ENCODE measurements at places on chromosomes 2 and 18.

GRCh38 chr2:20050646-20051531 lies 539 bp downstream of the LAPTM4A start:
- DNase-seq = peak; percentile 9

DNA sequence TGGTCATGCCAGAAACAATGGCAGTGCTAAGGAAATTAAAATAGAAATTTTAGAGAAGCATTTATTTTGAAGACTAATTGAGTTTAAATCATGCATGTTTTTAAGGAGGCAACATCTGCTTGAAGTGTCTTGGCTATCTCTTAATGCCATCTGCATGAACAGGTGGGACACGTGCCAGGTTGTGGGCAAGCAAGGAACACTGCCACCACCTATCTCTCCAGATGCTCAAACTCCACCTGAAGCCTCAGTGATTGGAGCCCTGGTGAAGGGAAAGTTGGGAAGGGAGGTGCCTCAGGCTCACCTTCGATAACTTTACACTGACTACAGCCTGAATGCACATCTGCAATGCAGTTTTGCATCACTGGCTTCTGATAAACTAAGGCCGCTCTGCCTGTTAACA lies 91.5 kb downstream of the TPGS2 start:
- no peak for DNase-seq

DNA sequence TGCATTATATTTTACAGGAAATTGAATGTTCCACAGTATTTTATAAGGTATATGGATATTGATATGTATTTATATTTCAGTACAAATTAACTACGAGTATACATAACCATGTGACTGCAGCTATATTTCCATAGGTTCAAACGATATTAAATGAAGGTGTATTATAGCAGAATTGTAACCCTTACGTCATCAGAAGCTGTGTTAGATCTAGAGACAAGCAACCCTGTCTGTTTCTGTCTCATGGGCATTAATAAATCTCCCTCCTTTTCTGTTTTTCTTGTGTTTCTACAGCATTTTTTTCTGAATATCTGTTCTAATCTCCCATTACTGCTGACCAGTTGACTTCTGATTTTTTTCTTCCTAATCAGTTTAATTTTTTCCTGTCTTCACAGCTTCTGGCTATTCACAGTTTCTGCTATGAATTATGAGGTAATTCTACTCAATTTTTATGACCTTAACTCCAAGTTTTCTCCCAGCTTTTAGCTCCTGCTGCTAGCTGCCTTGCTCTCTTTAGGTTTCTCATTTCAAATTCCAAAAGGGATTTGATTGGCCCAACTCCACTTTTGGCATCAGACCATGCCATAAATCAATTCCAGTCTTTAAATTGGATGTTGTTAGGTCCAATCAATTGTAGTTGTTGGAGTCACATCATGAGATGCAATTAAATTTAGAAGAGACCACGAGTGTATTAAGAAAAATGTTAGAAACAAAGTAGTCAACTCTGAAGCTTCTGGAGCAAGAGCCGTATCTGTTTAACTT lies 277.5 kb upstream of the ZSWIM2 start:
- no peak for DNase-seq

GRCh38 chr2:166419616-166419934 lies 43.8 kb upstream of the SCN9A start:
- DNase-seq = no peak

DNA sequence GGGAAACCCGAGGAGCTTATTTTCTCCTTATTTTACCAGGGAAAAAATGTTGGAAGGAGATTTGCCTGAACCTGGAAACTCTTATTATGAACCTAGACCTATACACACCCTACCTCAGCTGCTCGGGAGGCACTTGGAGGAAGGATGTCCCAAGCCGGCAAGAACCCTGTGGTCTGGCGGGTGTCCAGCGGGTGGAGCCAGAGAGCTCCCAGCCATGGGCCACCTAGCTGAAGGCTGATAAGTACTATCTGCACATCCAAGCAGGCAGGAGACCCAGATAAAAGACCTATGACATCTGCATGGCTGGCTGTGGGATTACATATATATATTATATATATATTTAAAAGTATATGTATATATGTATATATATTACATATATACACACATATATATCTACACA lies 1.1 kb upstream of the SLC14A1 start:
- peak; percentile 60 for DNase-seq

DNA sequence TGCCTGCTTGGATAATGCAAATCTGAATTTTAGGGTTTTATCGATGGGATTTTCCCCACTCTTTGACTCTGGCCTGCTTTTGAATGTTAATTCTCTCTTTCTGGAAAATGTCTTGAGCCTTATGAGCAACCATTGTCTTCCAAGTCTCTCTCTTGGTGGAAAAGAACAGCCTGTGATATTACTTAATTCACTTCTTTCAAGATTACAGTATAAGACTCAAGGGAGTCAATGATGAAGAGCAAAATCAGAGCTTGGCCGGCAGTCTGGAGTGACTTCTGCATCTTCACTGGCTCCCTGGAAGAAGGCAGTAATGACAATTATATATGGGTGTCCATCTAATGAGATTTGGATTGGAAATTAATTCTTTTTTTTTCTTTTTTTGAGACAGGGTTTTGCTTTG lies 122.9 kb upstream of the ZEB2 start:
- no peak for DNase-seq

DNA sequence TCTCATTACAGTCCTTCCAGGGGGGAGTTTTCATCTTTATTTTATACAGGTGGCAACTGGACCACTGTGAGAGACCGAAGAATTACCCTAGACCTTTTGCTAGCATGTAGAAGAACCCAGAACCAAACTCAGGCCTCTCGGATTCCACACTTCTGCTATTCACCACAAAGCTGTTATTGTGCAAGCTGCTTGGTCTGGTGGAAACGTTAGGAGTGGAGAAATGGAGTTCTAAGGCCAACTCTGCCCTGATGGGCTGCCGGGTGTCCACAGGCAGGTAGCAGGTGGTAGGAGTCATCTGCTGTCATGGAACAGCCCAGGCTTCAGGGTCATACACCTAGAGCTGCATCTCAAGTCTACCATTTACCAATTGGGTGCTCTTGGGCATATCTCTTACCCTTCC lies 218.8 kb downstream of the BCL11A start:
- DNase-seq = no peak

GRCh38 chr2:230541934-230542380 lies 126.0 kb downstream of the SP100 start:
- no peak for DNase-seq

GRCh38 chr2:88190808-88191721 lies 20.9 kb downstream of the THNSL2 start:
- DNase-seq = no peak

GRCh38 chr2:161207941-161208340 lies 47.7 kb downstream of the TANK start:
- no peak for DNase-seq

- DNase-seq = no peak
These were observed 25.9 kb downstream of the GPR35 start for GRCh38 chr2:240651185-240651584.

DNA sequence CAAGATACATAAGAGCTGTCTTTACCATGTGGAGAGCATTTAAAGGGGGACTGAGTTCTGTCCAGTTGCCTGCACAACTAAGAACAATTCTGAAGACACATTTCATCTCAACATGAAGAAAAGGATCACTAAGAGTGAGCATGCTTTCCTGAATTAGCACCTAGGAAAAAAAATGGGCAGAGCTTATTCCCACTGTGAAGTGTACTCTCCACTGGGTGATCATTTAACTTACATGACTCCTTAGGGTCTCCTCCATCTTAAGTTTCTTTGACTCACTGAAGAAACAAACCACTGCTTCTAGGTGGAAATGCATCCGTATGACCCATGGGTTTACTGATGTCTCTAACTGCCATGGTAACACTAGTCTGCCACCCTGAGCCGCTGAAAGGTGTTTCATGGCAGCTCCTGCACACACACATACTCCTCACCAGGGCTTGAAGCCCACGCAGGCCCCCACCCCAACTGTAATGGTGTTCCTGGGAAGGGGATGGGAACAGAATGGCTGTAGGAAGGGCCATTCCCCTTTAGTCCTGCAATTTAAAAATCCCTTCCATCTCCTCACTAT lies 27.1 kb downstream of the HDLBP start:
- no peak for DNase-seq

GRCh38 chr2:127108090-127108523 lies 1.2 kb upstream of the BIN1 start:
- DNase-seq = no peak

- peak; percentile 67 for DNase-seq
These were observed 41.5 kb downstream of the SRSF7 start for GRCh38 chr2:38709567-38710194.

GRCh38 chr2:188050726-188051125 lies 240.9 kb upstream of the GULP1 start:
- no peak for DNase-seq

DNA sequence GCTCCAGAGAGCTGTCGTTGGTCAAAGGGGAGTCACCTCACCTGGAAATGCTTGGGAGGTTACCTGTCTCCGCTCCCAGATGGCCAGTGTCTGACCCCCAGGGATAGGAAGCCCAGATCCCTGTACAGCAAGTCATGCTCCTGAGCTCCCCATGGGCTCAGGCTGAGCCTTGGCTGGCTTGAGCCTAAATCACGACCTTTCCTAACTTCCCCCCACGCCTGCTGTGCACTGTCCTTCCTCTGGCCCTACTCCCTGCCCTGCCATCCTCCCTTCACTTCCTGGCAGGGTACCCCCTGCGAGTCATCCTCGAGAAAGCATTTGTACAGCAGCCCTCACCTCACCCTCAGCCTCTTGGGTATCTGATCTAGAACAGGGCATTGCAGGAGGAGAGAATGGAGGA lies 9.2 kb upstream of the HDAC4 start:
- no peak for DNase-seq

GRCh38 chr2:186027922-186028321 lies 289.3 kb downstream of the FSIP2 start:
- no peak for DNase-seq

GRCh38 chr2:171794918-171795317 lies 99.1 kb downstream of the SLC25A12 start:
- no peak for DNase-seq

DNA sequence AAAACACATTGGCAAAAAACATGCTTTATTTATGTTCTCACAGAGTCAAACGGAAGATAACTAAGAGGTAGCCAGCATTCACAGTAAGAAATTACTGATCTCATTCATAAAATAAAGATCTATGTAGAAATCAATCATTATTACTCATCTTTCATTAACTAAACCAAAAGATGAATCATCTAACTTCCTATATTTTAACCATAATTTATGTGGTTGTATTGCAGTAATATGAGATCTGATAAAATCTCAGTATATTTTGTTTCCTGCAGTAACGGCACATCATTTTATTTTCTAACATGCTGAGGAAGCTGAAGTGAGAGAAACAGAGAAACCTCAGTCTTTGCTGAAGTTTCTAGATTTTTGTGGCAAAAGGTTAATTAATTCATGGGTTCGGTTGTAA lies 375.8 kb downstream of the GALNT13 start:
- DNase-seq = no peak

- no peak for DNase-seq
These were observed 52.2 kb downstream of the NRP2 start for GRCh38 chr2:205734436-205735037.

- peak; percentile 55 for DNase-seq
These were observed at the start of gene FEZ2 for GRCh38 chr2:36597532-36598377. Gene FEZ2, minus strand, starts transcription at chr2:36598168. Its CDS starts 26 bp downstream, at chr2:36598142.

DNA sequence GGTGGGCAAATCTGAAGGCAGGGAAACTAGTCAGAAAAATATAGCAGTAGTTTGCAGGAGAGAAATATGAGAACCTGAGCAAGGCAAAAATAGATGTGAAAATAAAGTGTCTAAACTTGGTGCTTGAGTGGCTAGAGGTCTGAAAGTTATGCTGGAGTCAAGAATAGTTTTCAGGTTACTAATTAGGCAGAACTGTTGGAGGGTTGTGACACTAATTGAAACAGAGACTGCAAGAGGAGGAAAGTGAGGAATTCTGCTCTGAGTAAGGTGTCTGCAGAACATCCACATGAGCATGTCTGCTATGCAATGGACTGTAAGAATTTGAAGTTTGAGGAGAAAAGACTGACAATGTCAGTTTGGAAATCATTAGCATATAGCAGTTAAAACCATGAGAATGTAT lies 444.0 kb upstream of the LRRTM1 start:
- no peak for DNase-seq

- no peak for DNase-seq
These were observed at the start of gene NTSR2 for GRCh38 chr2:11669454-11670291. Gene NTSR2, minus strand, starts transcription at chr2:11670195. Its CDS starts 66 bp downstream, at chr2:11670129.

DNA sequence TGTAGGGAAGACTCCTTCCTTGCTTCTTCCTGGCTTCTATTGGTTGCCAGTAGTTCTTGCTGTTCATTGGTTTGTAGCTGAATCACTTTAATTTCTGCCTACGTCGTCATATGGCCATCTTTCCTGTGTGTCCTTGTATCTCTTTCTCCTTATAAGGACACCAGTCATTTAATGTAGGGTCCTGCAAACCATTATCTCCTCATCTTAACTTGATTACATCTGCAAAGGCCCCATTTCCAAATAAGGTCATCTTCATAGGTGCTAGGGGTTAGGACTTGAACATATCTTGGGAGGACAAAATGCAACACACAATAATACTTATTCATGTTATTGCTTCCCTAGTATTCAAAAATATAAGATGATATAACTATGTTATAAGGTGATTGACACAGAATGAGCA lies 95.5 kb upstream of the TTC27 start:
- no peak for DNase-seq

DNA sequence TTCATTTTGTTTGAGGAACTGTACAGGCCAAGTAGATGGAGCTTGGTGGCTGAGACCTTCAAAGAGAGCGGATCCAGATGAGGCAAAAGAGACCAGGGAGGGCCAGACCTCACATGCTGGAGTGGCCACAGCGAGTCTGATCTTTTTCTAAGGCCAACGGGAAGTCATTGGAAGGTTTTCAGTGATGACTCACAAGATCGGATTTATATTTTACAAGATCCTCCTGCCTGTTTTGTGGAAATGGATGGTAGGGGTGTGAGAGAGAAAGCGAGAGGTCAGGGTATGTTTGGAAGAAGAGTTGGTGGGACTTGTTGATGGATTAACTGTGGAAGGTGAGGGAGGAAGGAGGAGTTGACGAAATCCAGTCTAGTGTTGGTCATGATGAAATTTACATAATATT lies 44.6 kb upstream of the TUBA3D start:
- no peak for DNase-seq

DNA sequence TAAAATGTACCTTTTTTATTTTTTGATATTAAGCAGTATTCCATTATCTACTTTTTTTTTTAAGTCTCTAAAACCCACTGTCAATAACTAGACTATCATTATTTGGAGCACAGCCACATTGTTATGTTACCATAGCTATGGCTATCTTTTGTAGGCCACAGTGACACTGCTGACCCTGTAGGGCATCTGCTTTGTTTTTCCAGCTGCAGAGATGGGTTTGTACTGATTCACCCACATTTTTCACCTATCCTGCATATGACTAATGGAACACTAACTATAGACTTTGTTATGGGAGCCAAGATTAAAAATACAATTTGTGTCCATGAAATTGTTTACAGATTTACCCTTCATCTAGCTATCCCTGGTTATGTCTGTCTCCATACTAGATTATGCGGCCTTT lies 21.6 kb upstream of the OTX1 start:
- no peak for DNase-seq

- no peak for DNase-seq
These were observed 27.6 kb upstream of the CALCRL start for GRCh38 chr2:187475499-187476248.

GRCh38 chr18:22983175-22983574 lies 50.0 kb downstream of the RBBP8 start:
- no peak for DNase-seq
